Renal cortical epithelial cell (primary cell): ENCODE measurements at places on chromosomes 13 and 19.
A peak's percentile ranks its signal among the peaks of the same experiment; 100 is the strongest.

GRCh38 chr13:40664350-40665125 lies 1.9 kb downstream of the FOXO1 start:
- no peak for DNase-seq

DNA sequence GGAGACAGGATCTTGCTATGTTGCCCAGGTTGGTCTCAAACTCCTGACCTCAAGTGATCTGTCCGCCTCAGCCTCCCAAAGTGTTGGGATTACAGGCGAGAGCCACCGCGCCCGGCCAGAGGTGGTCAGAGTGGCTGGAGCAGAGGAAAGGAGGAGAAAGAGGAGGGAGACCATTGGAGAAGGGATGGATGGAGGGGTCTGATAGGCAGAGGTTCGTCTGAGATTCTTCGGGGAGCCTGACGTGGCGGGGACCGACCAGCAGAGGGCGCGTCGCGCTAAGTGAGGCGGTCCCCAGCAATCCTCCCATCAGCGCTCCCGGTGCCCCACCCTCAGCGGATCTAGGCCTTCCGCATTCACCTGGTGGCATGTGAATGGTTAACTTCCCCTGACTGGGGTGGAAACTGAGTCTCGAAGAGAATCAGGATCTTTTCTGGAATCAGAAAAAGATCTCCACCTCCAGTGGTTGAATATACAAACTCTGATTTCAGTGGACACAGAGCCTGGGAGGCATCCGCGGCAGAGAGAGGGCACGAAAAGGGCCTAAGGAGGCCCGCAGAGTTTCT lies 8.8 kb downstream of the GTPBP3 start:
- DNase-seq: peak; percentile 16

GRCh38 chr13:20411638-20412342 lies 113.9 kb downstream of the CRYL1 start:
- no peak for DNase-seq

DNA sequence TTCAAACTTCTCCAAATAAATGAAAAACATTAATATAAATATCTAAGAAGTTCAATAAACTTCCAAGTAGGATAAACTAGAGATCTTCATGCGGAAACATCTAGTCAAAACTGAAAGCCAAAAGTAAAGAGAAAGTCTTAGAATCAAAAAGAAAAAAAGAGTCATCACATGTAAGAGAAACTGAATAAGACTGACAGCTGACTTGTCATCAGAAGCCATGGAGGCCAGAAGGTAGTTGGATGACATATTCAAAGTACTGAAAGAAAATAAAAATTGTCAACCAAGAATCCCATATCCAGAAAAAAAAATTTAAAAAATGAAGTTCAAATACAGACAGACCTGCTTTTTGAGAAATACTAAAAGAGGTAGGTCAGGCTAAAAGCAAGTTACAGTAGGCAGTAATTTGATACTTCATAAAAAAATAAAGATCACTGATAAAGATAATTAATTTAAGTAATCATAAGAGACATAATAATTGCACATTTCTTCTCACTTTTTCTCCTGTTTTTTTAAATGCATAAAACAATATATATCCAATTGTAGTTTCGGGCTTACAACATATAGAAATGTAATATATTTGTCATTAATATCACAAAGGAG lies 327.6 kb upstream of the PCDH9 start:
- peak; percentile 2 for DNase-seq

DNA sequence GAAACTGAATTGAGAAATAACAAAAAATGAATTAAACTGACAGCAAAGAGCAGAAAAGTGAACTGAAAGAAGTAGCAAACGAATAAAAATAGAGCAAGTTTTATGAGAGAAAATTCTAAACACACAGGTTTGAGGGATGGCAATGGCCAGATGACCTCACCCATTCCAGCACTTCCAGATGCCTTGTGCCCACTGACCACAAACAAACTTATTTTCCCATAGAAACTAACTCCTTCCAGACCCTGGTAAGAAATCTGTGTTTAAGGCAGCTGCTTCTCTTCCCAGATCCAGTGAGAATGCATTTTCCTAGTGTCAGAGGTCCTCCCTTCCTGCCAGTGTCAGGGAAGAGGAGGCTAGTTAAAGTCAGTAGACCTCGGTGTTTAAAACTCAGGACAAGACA lies 51.7 kb downstream of the RXFP2 start:
- DNase-seq: peak; percentile 6

GRCh38 chr19:43707158-43707712 lies 8.6 kb upstream of the IRGC start:
- DNase-seq: no peak

DNA sequence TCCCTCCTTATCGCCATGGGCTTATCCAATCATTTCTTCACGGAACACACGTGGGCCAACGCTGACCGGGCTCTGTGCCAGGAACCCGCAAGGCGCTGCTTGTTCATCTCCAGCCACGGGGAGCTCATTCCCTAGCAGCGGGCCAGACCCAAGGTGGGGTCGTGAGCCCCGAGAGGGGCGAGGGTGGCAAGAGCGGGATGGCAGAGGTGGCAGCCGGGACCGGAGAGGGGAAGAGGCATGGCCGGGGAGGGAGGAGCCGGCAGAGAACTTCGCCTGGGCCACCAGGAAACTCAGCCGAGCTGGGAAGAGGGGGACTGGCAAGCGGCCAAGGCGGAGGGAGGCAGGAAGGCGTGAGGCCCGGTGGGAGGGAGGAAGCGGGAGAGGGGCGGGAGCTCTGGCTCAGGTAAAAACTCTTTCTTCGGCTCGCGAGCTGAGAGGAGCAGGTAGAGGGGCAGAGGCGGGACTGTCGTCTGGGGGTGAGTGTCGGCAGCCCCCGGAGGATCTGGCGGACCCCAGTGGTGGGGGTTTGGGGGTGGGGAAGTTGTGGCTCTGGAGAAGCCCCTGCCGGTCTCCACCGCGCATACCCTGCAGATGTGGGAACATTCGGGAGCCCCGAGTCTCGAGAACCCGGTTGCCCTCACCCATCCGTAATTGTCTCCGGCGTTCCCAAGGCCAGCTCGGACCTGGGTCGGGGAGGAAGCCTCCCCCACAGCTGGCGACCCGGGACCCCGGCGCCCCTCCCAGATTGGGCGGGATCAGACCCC lies at the start of gene B3GNT3:
Gene B3GNT3, plus strand, starts transcription at position 408 of the 764 bp plus-strand sequence. CDS start 12,670 bp downstream, outside the sequence.
- DNase-seq: peak; percentile 29

GRCh38 chr13:99686944-99687411 lies 185.7 kb downstream of the TM9SF2 start:
- no peak for DNase-seq

- DNase-seq: no peak
Observed at GRCh38 chr19:12997179-12997966, 2.1 kb downstream of the NFIX start.

DNA sequence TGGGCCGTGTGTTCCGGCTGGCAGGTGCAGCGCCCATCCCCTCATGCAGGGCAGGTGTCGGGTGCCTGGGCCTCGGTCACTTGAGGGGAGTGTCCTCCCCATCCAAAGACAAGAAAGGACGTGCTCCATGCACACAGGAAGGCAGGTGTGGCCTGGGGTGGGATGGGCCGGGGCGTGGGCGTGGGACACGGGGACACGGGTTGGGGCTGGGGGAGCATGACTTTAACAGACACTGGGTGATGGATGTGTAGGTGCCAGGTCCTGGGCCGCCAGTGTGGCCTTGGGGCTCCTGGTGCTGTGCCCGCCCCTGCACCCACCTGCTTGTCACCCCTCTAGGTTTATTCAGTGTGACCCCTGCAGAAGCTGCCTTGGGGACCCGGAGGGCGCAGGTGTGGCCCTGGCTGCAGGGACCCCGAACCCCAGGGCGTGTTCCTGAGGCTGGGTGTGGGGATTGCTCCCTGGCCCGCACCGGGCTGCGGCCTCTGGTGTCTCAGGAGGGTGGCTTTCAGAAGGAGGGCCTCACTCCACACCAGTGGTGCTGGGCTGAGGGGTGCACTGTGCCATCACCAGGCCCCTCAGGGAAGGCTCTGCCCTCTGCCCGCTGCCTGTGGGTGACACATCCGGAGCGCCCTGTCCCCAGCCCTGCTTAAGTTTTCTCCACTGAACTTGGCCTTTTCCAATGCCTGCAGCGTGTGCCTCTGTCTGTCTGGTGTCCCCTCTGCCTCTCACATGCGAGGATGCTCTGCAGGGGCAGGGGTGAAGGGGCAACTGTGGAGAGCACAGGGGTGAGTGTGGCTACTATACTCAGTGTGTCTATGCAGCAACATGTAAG lies 5.2 kb downstream of the TMEM255B start:
- no peak for DNase-seq

DNA sequence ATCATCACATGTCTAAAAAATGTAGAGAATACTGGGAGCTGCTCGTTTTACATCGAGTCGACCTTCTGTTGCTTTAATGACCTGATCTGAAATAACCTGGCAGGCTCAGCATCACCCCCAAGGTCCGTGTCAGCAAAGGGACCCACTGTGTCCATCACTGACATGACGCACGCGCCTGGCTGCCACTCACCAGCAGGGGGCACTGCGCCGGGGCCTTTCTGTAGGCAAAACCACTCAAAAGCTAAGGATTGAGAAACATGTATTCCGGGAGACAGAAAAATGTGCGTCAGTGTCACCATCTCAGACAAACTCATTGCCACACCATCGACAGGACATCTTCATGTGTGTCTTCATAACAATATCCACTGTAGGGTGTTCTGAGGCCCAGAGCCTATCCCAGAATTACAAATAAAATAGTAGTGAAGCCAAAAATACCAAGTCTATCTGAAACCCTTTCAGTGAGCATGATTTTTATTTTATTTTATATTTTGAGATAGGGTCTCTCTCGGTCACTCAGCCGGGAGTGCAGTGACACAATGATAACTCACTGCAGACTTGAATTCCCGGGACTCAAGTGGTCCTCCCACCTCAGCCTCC lies 130.3 kb upstream of the LSM14A start:
- DNase-seq: no peak

GRCh38 chr19:24029941-24030636 lies 56.9 kb upstream of the ZNF254 start:
- DNase-seq: no peak

DNA sequence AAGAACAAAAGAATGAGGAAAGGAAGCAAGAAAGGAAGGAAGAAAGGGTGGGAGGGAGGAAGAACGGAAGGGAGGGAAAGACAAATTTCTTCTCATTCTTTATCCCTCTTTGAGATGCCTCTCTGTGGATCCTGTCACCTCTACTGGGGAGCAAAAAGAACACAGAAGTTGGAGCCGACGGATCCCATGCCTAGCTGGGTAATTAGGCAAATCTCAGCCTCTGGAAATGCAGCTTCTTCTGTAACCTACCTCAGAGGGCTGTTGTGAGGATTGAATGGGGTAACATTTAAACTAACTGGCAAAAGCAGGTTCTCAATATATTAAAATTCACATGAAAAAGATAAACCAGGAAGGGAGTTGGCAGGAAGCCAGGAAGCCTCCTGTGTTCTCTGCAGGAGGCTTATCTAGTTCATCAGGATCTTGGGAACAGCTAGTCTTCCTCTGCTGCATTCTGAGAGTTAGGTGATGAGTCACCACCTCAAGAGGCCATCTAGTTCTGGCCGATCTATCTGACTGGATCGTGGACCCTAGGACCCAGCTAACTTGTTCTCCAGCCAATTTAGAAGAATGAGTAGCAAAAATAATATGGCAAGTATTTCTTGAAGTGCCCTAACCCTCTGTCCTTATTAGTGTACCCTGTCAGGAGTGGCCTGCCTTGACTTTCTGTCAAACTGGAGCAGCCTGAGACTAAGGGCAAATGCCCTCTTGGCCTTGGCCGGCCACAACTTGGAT lies 15.2 kb upstream of the CPB2 start:
- peak; percentile 80 for DNase-seq

DNA sequence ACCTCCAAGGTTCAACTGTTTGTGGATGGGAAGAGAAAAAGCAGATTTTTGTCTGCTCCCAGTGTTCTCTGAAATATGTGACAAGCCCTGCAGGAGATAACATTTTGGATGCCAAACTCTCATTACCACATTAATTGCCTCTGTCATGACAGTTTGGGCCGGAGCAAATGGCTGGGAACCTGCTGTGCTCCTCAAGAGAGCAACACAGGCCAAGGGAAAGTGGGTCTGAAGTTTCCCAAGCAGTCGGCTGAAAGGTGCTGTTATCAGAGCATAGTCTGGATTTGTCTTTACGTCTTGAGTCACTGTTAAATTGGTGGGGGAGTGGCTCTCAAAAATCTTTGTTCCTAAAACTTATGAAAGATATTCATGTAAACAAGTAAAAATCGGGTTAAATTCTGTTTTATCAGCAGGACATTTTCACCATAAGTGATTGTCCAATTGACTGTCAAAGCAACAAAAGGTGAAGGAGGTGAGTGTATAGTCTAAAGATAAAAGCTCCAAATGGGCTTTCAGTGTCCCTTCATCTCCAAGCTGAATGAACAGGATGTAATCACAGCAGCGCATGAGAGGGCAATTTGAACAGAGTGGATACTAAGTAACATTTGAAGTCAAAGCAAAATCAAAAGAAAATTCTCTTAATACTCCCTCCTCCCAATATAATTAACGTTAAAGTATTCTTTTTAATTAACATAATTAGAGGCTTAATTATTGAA lies 844.8 kb downstream of the PCDH17 start:
- no peak for DNase-seq

DNA sequence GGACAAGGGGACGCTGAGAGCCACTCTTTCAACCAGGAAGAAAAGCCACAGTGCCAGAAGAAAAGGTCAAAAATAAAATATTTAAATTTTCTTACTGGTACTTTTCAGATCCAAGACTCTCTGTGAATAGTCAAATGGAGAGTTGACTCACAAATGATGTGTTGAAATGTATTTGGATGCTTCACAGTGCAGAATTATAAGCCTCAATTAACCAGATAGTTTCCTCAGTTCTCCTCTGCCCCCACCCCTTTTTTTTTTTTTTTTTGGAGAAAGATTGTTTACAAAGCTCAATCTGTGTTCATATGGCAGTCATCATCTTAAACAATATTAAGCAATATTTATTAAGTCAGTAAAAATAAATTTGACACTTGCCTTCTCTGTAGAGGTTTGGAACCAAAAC lies 470.8 kb downstream of the FGF9 start:
- DNase-seq: no peak

DNA sequence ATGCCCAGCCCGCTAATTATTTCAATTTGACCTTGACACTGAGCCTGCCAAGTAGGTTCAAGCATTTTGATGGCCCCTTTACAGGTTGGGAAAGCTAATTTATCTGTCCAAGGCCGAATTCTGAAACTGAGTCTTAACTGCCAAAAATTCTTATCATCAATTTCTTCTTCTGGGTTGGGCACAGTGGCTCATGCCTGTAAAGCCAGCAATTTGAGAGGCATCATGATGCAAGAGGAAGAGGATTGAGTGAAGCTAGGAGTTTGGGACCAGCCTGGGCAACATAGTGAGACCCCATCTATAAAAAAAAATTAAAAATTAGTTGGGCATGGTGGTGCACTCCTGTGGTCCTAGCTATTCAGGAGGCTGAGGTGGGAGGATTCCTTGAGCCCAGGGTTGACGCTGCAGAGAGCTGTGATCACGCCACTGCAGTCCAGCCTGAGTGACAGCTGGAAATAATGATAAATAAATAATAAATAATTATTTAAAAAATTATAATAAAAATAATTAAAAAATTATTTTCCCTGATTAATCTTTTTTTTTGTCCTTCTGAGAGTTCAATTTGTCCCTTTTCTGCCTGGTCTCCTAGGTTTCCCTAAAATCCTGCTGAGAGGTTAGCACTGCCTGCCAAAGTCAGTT lies 1.3 kb upstream of the LDLR start:
- no peak for DNase-seq

DNA sequence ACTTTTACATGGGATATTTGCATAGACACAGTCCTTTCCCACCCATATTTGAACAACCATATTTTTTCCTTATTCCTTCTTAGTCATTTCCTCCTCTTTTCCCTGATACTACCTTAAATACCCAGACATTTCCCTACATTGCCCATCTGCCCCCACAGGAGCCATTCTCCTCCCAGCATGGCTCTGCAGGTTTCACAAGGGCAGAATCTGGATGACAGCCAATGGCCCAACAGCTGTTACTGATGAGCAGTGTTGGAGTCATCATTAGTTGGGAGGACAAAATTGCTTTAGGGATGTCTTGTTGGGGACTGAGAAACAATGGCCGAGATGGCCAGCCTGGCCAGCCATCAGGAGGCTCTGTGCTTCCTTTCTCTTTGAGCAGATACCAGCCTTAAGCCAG lies 209.5 kb downstream of the KLF5 start:
- DNase-seq: peak; percentile 59
